ENCODE measurements at places on chromosomes 11 and 22.

GRCh38 chr22:46852771-46853170 is 90.3 kb downstream of the TBC1D22A start:
- no peak for DNase-seq

GRCh38 chr11:72333661-72334060 is 89.7 kb upstream of the PHOX2A start:
- peak; percentile 55 for DNase-seq

- no peak for DNase-seq
Measured at GRCh38 chr22:50184004-50184901, 1.5 kb upstream of the TRABD start.

- DNase-seq: no peak
Measured at GRCh38 chr11:99327066-99327465, 306.3 kb downstream of the CNTN5 start.

GRCh38 chr11:120524536-120525085 is 13.1 kb downstream of the GRIK4 start:
- no peak for DNase-seq

DNA sequence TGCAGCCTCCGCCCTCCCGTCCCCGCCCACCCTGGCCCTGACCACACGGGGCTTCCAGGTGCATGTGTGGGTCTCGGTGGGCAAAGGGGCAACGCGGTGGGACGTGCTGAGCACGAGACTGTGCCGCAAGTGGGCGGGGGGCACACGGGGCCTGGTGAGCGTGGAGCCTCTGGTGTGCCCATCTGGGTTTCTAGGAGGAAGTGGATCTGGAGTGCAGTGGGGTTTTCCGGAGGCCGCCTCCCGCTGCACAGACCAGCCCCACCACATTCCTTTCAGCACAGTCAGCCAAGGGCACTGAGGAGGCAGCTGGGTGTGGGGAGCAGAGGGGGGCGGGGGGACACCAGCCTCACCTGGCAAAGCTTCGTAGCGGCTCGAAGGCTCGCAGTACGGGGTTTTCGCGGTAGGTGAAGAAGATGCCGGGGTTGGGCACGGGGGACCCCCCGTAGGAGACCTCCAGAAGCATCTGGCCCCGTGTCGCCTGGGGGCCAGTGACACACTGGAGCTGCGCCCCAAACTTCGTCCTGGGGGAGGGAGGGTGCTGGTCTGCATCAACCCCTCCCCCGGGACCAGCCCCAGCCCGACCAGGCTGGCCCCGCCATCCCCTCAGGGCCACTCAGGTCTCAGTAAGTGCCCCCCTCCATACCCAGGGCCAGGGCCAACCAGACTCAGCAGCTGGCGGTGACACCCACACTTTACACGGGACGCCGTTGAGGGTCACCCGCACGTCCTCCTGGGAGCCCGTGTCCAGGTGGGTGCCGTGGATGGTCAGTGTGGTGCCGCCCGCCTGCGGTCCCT is 12.4 kb upstream of the MAPK11 start:
- no peak for DNase-seq

DNA sequence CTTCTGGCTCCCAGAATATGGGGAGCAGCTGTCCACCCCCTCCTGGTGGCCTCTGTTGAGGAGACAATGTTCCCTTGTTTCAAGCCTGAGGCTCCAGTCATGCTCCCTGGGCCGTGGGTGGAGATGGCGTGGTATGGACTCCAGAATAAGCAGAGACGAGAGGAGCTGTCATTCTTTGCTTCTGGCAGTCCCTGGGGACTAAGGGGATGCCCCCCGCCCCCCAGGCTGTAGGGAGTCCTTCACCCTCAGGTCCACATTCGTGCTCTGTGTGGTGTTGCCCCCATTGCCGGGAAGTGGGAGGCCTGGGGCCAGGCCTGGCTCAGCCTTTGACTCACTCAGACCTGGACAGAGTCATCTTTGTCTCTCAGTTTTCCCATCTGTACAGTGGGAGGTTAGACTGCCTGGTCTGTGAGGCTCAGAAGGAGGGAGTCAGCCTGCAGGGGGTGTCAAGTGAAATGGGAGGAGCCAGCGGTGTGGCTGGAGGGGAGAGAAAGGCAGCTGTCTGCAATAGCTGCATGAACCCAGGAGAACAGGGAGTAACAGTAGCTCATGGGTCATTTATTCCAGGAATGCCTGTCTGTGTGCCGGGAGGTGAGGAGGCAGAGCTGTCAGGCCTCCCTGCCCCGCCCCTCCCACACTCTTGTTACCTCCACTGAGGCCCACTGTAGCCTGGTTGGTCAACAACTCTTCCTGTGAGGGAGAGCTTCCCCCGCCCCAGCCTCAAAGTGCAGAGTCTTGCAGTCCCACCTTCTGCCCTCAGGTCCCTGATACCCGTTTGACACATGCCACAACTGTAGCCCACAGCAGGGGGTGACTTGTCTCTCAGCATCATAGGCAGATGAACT is 6.3 kb downstream of the ARHGEF17 start:
- DNase-seq: no peak

DNA sequence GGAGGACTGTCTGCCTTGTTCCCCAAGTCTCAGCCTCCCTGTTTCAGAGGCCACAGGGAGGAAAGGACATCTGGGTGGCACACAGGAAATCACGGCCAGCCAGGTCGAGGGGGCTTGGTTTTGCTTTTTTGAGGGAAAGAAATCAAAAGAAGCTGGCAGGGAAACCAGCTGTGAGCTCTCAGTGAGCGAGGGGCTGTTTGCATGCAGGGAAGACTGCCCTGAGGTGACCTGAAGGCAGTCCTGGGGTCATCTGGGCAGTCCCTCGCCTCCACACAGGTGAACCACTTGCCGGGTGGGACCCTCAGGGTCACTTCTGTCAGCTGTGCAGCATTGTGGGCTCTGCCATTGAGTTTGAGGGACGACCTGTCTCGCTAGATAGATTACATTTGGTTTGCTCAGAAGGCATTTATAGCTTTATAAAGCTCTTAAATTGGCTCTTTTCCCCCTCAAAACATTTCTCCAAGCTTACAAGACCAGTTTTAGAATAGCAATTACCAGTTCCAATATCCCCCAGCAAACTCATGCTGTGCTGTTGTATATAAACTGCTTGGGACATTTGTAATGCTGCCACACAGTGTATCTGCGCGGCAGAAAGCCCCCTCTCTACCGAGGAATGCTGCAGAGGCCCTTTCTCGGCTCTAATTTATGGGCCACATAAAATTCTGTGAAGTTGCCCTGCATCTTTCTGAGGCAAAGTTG is 28.3 kb downstream of the PKNOX2 start:
- no peak for DNase-seq
